Lung microvascular endothelial cell (primary cell): ENCODE measurements at places on chromosomes 13 and 19.

DNA sequence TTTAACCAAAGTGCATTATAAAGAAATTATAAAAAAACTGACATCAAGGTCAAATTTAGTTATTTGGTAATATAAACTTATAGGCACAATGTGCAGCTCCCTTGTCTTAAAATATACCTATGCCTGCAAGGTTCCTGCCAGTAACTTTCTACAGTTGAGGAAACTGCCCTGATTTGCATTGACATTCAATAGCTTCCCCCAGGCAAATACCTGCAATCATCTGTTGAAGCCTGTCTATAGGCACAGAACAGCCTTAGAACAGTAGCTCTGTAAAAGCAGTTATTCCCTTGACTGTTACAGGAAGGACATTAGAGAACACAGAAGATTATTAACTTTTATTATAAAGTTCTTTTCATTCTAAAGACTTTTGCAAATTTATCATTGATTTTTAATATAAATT, 1239.5 kb downstream of the PCDH9 start:
- DNase-seq: no peak

- peak; percentile 65 for DNase-seq
These were observed 7.0 kb upstream of the WBP4 start for GRCh38 chr13:41054212-41054877.

DNA sequence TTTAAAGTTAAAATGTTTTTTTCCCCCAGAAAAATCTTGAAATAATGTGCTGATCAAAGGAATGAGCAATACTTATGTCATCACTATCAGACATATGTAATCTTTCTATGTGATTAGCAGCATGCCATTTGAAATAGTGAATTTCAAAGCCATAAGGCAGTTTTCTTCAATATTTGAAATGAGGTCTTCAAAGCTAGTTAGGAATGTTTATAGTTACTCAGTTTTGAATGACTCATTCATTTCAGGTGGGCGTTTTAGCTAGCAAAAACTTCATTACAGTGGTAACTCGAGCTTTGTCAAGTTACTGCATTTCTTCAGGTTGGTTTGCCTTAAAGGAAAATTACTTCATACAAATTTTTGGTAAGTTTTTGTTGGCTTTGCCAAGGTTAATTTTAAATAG, 102.1 kb downstream of the ATP8A2 start:
- no peak for DNase-seq

- DNase-seq: no peak
These were observed 62.1 kb downstream of the RUBCNL start for GRCh38 chr13:46324976-46325375.

- no peak for DNase-seq
These were observed 12.0 kb downstream of the CERS4 start for GRCh38 chr19:8221161-8221560.

- no peak for DNase-seq
These were observed 29.6 kb downstream of the ACSBG2 start for GRCh38 chr19:6164906-6165531.

- DNase-seq: no peak
These were observed 54.4 kb upstream of the MEDAG start for GRCh38 chr13:30851697-30852096.

GRCh38 chr13:24745861-24746617, 17.9 kb upstream of the RNF17 start:
- DNase-seq: no peak

- DNase-seq: no peak
These were observed 359.3 kb upstream of the PCDH20 start for GRCh38 chr13:61774903-61775302.

GRCh38 chr13:39397896-39398265, 205.1 kb downstream of the LHFPL6 start:
- DNase-seq: no peak

- no peak for DNase-seq
These were observed 9.3 kb upstream of the FRY start for GRCh38 chr13:32022311-32022710.

GRCh38 chr13:76829572-76830327, 56.5 kb downstream of the KCTD12 start:
- peak; percentile 66 for DNase-seq

DNA sequence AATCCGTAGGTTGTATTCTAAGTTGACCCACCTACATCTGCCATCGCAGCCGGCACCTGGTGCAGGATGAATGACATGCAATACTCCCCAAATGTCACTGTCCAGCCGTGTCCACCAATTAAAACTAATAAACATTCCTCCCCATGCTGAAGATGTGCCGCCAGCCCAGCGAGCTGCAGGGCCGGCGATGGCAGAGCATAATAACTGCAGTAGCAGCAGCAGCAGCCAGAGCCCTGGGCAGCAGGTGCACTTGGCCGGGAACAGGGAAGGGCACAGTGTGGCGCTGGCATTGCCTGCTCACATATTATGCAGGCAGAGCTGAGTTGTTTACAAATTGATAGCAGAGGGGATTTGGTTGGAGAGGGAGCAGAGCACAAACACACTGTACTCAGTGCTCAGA, 754.9 kb downstream of the OLFM4 start:
- DNase-seq: no peak

DNA sequence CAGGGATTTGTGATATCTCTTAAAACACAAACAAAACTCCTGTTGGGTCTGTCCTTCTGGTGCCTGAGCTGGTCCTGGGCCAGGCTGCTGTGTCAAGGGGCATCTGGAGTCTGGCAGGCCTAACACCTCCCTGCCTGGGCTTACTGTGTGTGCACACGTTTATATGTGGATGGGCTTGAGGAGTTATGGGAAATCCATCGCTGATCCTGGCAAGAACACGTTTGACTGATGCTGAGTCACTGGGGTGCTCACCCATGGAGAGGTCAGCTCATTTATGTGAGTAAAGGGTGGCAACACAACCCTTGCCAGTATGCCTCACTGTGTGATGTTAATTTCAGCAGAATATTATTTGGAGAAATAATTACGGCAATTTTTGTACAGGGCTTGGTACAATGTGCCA, 44.5 kb upstream of the PCDH8 start:
- DNase-seq: no peak

DNA sequence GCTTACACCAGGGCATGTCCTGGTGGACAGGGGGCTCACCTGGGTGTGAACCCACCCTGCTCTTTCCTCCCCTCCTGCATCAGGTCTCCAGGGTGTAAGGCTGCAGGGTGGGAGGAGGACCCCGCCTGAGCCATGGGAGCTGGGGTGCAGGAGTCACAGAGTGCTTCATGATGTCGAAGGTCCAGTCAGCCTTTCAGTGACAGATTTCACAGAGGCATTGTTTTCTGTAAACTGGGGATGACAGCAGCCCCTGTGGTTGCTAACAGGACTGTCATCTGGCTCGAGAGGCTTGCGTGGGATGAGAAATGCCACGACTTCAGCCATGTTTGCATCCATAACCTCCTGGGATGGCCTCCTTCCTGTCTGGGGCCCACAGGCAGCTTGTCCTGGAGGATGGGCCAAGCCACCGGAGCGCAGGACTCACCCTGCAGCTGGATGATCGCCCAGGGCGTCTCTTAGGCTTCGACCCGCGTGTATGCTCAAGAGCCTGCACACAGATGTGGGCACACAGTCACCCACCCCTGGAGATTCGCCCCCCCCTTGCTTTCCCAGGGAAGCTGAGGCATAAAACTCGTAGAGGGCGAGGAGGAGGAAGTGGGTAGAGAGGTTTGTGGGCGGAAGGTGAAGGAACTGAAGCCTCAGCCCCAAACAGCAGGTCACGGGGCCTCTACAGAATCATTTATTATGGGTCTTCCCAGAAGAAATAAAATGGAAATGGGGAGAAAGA, 4.9 kb downstream of the NANOS3 start:
- DNase-seq: no peak
